ENCODE measurements at places on chromosomes 7 and 10.

- DNase-seq: no peak
Observed at GRCh38 chr10:130020651-130021382, 56.7 kb upstream of the EBF3 start.

DNA sequence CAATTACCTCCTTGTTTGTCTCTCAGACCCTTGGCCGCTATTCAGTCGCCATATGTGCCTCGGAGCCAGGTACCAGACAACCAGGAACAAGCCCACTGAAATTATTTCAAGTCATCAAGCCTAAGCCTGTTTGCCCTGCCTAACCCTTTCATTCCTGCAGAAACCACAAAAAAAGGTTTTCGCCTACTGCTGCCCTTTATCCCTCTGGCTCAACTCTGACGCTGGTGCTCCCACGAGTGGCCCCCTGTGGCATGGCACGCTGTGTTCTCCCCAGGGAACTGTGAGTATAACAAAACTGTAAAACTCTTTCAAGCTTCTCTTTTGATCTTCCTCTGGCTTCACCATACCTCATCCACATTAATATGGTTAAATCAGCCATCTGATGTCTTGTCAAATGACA, 215.7 kb upstream of the CDC14C start:
- no peak for DNase-seq

DNA sequence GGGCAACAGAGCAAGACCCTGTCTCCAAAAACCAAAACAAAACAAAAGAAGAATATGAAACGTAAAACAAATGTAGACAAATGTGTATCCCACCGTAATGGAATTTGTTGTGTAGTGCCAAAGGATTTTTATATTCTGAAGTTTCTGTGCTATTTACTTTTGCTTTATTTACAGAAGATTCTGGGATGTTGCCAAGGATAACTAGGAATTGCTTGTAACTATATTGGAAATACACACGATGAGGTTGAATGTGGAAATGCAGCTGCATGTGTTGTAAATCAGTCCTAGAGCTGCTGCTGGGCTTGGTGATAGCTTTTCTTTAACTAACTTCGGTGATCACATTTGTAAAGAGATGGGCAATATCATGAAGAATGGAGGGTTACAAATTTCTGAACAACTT, 39.5 kb downstream of the GALNT17 start:
- DNase-seq: no peak

- DNase-seq: no peak
Observed at GRCh38 chr7:1346851-1347250, 112.4 kb downstream of the MICALL2 start.

DNA sequence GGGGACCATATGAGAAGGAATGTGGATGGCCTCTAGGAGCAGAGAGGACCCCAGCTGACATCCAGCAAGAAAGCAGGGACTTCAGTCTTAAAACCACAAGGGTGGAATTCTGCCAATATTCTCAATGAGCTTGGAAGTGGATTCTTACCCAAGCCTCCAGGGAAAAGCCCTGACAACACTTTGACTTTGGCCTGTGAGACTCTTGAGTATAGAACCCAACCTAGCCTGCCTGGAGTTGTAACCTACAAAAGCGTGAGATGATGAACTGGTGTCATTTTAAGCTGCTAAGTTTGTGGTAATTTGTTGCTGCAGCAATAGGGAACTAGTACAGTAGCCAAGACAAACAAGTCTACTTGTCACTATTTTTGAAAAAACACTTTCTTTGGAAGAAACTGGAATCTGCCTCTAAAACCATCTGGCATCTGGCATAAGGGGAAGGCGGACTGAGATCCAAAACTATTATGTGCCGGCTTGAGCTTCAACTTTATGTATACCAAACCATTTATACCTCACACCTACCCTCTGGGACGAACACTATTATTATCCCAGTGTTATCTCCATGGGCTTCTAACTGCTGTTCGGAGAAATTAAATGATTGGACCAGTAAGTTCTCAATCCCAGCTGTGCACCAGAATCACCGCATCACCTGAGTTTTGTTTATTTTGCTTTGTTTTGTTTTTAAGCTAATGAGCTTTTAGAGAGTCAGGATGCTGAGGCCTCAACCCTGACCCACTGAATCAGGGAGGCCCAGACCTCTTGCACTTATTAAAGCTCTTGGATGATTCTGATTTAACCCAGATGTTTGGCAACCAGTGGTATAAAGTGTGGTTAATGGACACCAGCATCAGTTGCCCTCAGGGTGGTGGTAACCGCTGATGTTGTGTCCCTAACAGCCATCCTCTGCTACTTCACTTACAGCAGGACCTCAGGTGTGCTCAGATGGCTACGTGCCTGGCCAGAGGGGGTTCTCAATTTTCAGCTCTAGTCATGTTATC, 83.0 kb downstream of the C1GALT1 start:
- no peak for DNase-seq

GRCh38 chr10:30935078-30935477, 96.6 kb downstream of the ZNF438 start:
- no peak for DNase-seq
